ENCODE measurements at places on chromosomes 1 and 21.

DNA sequence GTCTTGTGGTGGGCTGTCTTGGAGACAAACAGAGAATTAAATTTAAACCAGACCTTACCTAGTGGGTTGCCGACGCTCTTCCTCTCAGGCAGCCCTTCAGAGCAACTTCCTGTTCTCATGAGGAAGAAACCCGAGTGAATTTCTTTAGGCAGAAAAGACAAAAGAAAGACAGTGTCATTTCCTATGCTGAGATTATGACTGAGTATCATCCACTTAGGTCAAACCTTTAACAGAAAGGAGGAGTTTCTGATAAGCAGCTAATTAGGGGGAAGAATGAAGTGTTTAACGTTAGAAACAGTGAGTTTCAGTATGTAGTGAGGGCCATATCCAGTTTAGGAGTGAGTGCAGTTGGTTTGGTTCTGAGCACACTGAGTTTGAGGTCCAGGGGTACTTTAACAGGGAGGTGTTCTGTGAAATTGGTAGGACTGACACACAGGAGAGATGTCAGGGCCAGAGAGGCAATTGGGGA lies 38.7 kb downstream of the FASLG start:
- DNase-seq = no peak

GRCh38 chr1:118154220-118154619 lies 30.8 kb downstream of the SPAG17 start:
- peak; percentile 48 for DNase-seq

GRCh38 chr21:36261459-36261858 lies 58.5 kb upstream of the MORC3 start:
- no peak for DNase-seq

DNA sequence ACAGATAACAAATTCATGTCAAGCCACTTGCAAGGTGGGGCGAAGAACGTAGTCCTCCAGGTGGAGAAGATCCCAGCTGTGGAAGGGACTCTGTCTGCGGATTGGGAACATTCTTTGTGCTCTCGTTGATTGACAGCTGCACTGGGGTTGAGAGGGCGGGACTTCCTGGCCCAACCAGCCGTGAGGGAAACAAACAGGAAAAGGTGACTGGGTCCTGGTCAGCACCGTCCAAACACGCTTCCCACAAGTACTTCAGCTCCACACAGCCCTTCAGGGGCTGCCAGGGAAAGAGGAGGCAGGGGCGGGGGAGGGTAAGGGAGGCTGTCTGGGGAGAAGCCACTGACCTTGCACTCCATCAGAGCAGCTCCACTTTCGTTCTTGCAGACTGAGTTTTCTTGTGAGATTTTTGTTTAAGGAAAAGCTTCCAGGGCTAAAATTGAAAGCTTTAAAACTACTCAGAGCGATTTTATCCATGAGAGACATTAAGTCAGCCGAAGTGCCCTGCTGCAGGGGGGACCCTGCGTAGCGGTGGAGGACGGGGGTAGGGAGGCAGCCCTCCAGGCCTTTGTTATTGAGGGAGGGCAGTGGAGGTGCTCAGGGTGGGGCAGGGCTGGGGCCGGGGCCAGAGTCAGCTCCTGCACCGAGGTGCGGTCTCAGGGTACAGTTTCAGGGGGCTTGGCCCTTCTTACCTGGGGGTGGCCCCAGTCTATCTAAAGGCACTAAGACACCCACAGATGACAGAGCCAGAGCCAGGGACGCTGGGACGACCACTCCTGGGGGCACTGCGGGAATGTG lies 21.6 kb upstream of the STUM start:
- DNase-seq = no peak

DNA sequence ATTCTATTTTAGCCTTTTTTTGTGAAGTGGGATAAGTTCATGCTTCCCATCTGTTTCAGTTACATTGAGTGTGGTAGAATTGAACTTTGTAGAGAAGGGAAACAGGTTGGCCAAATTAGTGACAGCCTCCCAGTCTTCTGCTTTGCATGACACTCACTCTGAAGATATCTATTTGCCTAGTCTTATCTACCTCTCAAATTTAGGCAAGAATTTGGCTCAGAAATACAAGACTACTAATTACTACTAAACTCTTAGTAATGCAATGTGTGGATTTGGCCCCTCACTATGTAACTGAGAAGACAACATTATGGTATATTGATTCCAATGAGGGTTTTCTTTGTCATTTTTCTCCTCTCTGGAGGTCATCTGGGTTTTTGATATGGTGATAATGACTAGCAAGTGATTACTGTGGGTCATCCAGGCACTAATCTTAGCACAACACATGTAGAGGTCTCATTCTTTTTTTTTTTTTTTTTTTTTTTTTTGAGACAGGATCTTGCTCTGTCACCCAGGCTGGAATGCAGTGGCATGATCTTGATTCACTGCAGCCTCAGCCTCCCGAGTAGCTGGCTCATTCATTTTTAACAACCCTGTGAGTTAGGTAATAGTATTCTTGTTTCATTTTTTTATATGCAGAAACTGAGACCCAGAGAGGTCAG lies 6.3 kb downstream of the FAM20B start:
- DNase-seq = peak; percentile 27
